ENCODE measurements at places on chromosomes 16 and 17.

GRCh38 chr16:77009453-77009852 lies 181.5 kb upstream of the MON1B start:
- DNase-seq = no peak

- no peak for DNase-seq
Measured at GRCh38 chr16:73023752-73024570, 24.0 kb downstream of the ZFHX3 start.

DNA sequence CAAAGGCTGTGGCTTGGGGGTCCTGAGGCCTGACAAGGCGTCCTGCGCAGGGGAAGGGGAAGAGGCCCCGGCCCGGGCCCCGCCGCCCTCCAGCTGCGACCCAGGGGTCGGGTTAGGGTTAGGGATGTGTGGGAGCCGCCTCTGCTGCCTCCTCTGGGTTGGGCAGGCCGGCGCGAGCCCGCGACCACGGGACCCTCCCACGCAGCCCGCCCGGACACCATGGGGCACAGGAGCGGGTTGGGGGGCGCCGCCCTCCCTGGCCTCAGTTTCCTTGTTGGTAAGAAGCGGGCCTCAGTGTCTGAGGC lies 386 bp downstream of the CIAO3 start:
- no peak for DNase-seq

DNA sequence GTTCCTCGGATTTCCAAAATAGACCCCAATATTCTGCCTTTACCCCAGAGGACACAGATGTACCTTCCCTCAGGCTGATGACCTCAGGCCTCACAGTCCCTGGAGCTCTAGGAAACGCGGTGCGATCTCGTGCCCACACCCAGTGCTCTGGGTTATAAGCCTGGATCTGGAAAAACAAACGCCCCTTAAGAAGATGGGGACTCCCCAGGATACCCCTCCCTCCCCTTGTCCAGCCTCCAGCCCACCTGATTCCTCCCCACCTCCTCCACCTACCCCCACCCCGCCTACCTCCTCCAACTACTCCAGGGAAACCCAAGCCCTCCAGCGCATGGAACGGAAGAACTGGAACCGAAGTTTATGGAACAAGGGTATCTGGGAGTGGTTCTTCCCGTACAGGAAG lies 19.1 kb downstream of the PRR11 start:
- no peak for DNase-seq

DNA sequence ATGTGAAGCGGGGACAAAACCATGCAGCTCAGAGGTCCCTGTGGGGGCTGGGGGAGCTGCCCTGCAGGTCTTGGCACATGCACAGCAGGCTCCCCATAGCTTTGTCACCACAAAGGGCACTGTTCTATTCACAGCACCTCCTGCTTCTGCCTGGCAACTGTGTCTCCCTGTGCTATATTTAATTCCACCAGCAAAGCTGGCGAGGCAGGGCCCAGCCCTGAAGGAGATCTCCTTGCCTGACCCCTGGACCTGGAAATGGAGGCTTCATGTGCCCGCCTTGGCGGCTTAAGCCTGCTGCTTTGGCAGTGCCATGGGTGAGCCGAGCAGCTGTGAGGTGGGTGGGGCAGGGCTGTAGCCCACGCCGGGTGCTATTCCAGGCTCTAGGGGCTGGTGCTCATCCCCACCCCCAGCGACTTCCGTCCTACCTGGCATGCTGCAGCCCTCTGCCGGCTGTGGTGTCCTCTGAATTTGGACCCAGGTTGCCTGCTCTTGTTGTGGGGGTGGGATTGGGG lies 6.8 kb downstream of the LDHD start:
- DNase-seq = no peak

GRCh38 chr17:42122371-42123303 lies at the start of gene HSPB9:
TSS of gene HSPB9 (plus strand) at chr17:42122804. CDS start at chr17:42122851, 47 bp downstream.
- DNase-seq = no peak

GRCh38 chr17:34799751-34800150 lies 161.5 kb downstream of the CCT6B start:
- DNase-seq = no peak

DNA sequence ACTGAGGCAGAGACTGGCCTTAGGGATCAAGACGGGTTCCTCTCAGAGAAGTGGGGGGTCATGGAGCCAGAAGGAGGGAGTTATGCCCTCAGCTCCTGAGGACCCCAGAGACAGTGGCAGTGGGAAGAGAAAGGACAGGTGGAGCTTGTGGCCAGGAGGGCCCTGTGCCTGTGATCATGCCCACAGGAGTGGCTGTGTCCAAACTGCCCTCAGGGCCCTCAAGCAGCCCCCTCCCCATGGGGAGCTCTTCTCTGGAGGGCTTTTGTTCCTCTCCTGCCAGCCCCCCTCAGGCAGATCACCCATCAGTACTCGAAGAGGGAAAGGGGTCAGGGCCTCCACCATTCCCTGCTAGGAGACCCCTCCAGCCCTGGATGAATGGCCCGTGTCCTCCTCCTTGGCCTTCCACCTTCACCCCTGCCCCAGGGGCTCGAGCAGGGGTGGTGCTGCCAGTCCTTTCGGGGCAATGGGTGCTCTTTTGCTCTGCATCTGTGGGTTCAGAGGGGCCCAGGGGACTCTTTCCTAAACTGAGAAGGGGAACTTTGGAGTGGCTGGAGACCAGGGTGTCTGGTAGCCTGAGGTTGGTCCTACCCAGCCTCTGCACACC lies 52.7 kb downstream of the BEAN1 start:
- DNase-seq = no peak

DNA sequence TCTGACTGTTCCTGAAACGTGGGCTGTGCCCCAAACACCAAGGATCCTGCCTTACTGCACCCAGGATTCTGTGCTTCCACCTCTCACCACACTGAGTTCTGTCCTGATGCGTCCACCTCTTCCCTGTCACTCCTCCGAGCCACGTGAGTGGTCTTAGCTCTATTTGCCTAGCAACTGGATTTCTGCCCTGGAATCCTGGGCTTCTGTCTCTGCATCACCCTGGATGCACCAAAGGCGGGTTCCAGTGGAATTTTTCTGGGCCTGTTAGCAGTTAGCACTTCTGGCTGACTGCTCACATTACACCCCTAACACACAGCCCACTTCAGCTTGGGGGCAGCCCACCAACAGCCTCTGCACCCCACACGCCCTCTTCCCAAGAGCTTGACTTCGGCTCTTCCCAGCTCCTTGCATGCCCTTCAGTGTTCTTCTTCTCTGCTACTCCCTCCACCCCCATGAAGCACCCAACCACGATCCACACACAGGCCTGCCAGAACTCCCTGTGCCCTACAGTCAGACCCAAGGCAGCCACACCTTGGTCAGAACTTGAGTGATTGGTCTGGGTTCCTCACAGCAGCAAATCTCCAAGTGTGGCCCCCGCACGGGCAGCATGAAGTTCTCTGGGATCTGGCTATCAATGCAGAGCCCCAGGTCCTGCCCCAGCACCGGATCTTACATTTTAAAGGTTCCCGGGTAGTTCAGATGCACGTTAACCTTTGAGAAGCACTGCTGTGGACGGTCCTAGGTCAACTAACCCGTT lies 129.8 kb upstream of the RCVRN start:
- no peak for DNase-seq

- peak; percentile 91 for DNase-seq
Measured at GRCh38 chr16:30997725-30998711, 12.4 kb downstream of the STX1B start.

- no peak for DNase-seq
Measured at GRCh38 chr16:22635357-22635761, 124.7 kb downstream of the NPIPB5 start.

DNA sequence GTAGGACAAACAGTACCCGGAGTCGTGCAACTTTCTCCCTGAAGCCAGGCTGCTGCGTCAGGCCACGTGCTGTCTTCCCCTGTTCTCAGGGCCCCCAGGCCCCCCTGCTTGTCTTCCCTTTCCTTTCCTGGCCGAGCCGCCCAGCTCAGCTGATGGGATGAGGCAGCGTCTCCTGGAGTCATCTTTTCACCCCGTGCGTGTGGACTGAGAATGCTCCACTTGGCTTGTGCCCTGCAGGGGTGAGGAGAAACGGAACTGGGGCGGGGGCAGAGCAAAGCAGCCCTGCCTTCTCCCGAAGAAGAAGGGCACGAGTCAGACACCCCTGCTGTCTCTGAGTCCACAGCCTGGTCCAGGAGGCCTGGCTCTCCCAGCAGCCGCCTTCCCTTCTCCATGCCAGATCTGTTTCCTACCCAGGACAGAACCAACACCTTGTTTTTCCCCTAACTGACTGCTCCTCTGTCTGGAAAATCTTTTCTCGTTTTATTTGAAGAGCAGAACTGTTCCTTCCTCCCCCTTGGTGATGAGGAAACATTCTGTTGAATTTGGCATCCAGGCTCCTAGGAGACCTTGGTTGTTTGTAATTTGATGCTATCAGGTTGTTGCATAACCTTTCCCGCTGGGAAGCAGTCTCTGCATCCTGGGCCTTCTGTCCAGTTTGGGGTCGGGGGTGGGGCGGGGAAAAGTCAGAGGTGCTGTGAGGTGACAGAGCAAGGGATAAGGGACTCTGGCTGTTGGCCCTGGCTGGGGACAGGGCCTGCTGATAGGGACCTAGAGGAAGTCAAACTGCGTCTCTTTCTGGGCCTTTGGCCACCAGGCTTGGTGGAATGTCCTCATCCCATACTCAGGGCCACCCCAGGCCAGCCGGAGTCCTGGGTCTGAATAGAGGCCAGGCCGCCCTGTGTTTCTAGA lies 78.8 kb downstream of the WIPI1 start:
- peak; percentile 88 for DNase-seq

DNA sequence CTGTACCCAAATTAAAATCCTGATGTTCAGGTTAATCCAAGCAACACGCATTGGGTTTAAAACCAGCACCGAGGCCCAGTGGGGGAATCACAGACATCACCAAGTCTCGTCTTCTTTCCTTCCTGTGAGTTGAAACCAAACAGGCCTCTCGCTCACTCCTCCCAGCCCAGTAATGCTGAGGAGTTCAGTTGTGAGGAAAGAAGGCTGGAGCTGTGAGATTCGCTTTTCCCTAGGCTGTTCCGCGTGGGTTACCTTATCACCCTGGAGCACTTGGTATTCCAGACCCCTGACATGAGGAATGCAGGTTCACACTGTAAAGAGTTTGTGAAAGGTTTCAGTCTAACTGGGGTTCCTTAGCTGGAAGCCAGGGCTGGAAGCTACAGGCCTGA lies 20.8 kb downstream of the CIBAR2 start:
- no peak for DNase-seq

- no peak for DNase-seq
Measured at GRCh38 chr16:10989559-10989958, 45.2 kb downstream of the CLEC16A start.

DNA sequence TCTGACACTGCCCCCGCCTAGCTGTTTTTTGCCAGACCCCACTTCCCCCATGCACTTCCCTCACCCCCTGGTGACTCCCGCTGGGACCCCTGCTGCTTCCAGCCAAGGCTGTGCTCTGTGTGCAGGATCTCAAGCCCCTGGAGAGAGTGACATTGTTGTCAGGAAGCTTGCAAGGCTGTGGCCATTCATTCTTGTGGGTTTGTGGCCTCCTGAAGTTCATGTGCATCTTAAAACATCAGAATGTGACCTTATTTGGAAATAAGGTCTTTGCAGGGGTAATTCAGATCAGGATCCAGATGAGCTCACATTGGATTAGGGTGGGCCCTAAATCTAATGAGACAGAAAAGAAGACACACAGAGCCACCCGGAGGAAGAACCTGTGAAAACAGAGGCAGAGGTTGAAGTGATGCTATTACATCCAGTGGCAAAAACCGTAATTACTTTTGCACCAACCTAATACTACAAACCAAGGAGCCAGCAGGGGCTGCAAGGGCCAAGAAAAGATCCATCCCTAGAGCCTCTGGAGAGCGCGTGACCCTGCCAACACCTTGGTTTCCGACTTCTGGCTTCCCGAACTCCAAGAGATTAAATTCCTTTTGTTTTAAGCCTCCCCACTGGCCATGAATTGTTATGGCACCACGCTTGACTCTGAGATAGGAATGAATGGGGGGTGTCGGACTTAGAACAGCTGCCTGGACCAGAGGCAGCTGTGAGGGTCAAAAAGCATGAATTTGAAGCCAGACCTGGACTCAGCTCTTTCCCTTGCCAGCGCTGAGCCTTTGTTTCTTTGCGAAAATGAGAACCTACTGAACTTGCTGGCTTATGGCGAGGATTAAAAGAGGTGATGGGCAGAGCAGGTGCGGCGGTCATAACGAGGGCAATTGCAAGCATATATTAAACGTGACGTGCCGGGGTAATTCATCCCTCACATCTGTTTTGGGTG lies 75.5 kb downstream of the BMERB1 start:
- peak; percentile 59 for DNase-seq

- no peak for DNase-seq
Measured at GRCh38 chr17:79872762-79873161, 33.5 kb upstream of the CBX4 start.

DNA sequence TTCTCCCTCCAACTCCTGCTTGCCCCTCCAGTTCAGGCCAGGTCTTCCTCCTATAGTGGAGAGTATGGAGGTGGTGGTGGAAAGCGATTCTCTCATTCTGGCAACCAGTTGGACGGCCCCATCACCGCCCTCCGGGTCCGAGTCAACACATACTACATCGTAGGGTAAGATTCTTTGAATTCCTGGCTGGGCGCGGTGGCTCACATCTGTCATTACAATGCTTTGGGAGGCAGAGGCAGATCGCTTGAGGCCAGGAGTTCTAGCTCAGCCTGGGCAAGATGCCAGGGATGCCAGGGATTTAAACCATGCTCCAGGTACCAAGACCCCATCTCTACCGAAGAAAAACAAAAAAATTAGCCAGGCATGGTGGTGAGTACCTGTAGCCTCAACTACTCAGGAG lies 1.4 kb downstream of the ZG16 start:
- DNase-seq = no peak

GRCh38 chr16:58628845-58629732 lies 537 bp downstream of the CNOT1 start:
- DNase-seq = peak; percentile 43

GRCh38 chr16:71412270-71413160 lies 29.3 kb downstream of the TLE7 start:
- DNase-seq = peak; percentile 89

- no peak for DNase-seq
Measured at GRCh38 chr16:49835161-49835777, 20.6 kb downstream of the ZNF423 start.

- no peak for DNase-seq
Measured at GRCh38 chr16:83853834-83854233, 45.1 kb upstream of the MLYCD start.

GRCh38 chr17:70098030-70098429 lies 23.0 kb downstream of the KCNJ16 start:
- no peak for DNase-seq

DNA sequence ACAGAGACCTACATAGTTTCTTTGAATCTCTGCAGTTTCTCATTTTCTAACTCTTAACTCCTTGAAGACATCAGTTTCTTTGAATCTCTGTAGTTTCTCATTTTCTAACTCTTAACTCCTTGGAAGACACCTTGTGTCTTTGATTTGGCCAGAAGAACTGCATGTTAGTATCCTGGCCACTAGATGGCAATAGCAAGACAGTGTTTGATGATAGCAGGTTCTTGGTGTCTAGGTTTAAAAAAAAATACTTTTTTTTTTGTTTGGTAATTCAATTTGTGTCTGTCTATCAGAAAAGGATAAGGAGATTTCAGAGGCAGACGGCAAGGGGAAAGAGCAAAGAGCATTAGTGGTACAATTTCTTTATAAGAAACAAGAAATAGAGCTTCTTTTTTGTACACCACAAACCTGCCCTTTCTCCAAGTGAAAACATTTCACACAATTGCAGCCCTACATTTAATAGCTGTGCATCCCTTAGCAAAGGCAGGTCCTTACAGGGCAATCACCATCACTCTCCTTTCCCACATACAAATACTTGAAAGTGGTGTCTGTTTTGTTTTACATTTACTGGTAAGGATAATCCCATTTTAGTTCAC lies 1324.9 kb upstream of the CDH8 start:
- peak; percentile 47 for DNase-seq
